Stimulated activated effector memory CD8-positive, alpha-beta T cell treated with anti-CD3 and anti-CD28 coated beads, Interleukin-12 subunit alpha, Interleukin-12 subunit beta, amount 100 ng/mL, for 72 hours (primary cell): ENCODE measurements at places on chromosomes 4 and X.

- no peak for DNase-seq
These were observed 18.6 kb downstream of the PSAPL1 start for GRCh38 chr4:7415927-7416686.

DNA sequence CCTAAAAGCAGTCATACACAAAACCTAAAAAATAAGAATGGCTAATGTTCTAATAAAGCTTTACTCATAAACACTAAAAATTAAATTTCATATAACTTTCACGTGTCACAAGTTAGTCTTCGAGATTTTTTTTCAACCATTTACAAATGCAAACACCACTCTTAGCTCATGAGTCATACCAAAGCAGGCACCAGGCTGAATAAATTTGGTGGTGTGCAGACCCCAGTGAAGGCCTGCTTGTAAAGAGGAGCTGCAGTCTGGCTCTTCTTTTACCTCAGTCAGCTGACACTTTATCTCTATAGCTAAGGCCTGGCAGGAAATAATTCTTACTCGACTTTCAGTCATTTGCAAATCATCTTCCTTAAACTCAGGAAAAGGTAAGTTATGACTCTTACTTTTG is 37.4 kb downstream of the CLOCK start:
- no peak for DNase-seq

DNA sequence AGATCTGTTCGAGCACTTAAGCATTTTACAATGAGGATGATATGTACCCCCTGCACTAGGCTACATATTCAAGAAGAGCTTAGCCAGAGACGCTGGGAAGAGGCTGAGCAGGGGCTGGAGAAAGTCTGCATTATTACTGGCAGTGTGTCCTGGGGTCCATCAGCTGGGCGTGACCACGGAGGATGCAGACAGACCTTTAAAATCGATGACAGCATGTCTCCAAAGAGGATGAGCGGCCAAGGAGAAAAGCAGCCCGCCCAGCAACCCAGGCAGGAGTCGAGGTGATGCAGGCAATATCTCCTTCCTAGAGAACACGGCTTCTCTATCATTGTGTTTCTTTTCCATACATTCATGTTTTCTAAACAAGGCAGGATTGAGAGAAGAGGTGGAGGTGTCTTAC is 300.7 kb downstream of the USP46 start:
- DNase-seq = no peak

DNA sequence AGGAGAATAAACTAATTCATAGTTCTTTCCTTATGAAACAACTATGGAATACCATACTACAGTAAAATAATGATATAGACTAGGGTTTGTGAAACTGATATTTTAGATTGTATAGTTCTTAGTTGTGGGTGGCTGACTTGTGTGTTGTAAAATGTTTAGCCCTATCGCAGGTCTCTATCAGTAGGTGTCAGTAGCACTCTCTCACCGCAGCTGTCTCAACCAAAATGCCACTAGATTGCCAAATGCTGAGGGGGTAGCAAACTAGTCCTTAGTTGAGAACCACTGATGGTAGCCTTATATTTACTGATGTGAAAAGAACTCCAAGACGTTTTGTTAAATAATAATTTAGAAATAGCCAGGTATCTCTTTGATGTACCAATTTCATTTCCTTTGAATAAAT is 48.1 kb downstream of the RHOXF2B start:
- no peak for DNase-seq

- DNase-seq = no peak
These were observed 22.8 kb upstream of the SORBS2 start for GRCh38 chr4:185834778-185835177.

- no peak for DNase-seq
These were observed 479.5 kb downstream of the NKX6-1 start for GRCh38 chr4:84019626-84020025.

- no peak for DNase-seq
These were observed 113.7 kb upstream of the TLR3 start for GRCh38 chr4:185955151-185955770.

- no peak for DNase-seq
These were observed 1109.0 kb upstream of the IGFBP7 start for GRCh38 chr4:58219179-58219578.

DNA sequence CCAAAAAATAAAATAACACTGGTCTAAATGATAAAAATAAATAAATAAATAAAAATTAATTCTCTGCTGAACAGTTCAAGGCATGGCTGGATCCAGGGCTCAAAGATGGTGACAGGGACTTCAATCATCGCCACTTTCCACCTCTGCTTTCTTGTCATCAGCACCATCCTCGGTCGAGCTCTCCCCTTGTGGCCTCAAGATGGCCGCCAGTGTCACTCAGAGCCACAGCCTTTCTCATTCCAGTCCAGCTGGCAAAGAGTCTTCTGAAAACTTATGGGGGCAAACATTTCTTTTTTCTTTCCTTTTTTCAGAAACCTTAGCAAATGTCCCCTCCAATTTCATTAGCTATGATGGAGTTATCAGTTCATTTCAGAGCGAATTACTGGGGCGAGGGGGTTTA is 119.5 kb downstream of the RAB28 start:
- DNase-seq = no peak

GRCh38 chr4:142741995-142742394 is 104.1 kb downstream of the INPP4B start:
- no peak for DNase-seq

DNA sequence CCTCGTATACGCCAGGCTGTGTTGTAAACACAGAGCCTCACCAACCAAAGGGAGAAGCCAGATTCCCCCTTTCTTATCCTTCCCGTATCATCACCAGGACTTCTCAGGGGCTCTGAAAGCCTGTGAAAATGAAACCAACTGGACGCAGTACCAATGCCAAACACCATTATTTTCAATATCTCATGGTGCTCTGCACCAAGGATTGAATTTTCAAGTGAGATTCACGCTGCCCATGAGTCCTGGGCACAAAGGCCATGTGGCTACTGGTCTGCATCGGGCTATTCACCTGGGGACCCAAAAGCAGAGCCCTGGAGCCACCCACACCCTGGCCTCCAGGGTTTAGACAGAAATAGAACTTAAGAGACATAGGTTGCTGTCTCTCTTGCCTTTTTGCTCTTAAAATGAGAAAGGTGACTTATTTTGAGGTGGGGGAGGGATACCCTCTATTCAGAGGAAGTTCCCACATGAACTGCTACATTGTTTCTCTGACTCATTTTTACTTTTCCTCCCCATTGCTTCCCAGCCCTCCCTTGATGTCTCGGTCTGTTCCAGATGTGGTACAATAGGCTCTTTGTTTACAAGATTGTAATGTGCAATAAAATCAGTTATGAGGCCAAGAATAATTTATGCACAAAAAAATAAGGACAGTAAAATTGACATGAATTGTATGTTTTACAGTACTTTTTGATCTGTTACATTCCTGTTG is 55.4 kb downstream of the MAML3 start:
- DNase-seq = no peak
